ENCODE measurements at places on chromosomes 1 and 21.

DNA sequence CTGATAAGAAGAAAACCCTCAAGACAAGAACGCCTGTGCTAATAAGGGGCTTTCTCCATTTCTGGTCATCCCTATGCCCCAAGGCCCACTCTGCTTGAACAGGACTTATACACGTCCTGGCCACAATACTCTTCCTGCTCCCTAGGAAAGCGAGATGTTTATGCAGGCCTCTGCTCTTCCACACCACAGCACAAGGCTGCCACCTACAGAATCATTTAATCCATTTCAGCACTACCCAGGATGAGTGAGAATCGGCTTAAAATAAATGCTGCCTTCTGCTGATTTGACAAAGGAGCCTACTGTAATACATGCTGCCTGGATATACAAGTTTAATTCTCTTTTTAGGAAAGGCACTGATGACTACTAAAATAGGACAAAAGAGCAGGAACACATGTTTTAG lies 29.4 kb downstream of the FRRS1 start:
- no peak for DNase-seq

DNA sequence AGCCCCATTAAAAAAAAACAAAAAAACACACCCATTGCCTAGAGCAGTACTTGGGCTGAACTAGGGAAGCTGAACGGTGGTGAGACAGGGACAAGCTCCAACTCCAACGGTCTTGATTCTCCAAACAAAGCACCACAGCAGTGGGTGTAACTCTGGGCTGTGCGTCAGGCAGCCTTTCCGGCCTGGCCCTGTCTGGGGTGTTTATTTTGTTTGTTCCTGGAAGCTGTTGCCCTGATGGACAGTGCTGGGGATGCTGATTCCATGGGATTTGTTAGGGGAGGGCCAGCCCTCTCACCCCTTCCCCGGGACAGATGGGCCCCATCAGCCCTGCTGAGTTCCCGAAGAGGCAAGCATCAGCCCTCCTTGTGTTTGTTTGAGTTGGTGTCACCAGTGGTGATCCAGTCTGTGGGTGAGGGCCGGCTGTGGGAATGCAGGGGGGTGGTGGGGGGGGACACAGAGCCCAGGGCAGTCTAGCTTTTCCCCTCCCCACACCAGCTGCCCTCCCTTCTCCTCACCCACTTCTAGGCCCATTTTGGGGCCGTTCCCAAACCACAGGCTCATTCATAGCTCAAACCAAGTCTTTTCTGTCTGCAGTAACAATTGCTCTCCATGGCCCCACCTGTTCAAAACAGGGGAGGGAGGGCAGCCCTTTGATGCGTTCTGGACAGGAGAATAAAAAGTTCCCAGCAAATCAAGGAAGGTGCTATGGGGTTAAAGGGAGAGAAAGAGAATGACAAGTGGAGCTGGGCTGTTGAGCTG lies 4.5 kb downstream of the WNT2B start:
- DNase-seq: no peak

- DNase-seq: no peak
These were observed 170.1 kb downstream of the DHRS3 start for GRCh38 chr1:12447849-12448312.

- no peak for DNase-seq
These were observed 38.2 kb downstream of the CD46 start for GRCh38 chr1:207789792-207790787.

- DNase-seq: no peak
These were observed 129.5 kb downstream of the TENT5C start for GRCh38 chr1:117735045-117735992.

DNA sequence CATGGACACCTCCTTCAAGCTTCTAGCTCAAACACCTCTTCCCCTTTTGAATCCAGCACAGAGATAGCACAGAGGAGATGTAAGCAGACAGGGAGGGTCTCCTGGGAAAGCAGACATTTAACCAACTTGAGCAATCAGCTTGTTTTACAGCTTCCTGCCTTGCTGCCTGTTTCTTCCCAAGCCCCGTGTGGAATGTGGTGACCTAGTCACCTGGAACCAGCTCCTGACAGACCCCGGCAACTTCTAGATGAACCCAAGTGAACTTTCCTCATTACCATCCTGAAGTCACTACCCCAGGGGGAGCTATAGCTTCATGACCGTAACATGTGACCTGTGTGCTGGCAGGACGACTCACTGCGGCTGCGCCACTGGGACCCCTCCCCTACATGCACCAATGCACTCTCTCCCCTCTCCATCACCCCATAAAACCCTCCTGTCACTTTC lies 24.1 kb upstream of the TTF2 start:
- no peak for DNase-seq

DNA sequence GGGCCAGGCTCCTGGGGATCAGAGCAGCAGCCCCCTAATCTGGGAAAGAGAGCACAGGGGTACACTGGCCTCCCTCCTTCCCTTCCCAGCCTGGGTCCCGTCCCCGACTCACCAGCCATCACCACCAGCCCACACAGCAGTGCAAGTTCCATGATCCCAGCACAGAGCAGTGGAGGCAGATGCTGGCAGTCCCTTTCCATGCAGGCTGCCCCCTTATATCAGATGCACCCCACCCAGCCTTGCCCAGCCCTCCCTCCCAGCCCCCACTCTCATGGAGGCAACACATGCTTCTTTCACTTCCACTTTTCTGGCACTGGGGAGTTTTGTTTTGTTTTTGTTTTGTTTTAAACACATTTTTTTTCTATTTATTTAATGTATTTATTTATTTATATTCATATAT lies at the start of gene PLA2G2D:
Gene PLA2G2D, minus strand, starts transcription at position 190 of the 400 bp plus-strand sequence. Its CDS starts 38 bp downstream, at position 152.
- no peak for DNase-seq

- no peak for DNase-seq
These were observed 11.2 kb upstream of the RAP1GAP start for GRCh38 chr1:21680381-21680780.

DNA sequence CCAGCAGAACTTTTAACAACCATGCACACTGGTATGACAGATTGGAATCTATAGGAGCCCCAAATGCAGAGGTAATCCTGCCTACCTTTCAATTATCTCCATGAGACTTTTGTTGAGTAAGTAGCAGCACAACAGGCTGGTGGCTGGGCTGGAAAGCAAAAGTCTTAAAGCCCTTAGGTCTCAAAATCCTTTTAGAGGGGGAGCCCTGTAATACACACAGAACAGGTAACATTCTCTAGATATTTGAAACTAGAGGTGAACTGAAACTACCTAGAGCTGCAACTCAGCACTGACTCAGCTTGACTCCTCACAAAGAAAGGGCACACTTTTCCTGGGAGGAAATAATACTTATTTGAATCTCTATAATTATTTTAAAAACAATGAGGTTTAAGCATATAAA lies 71.5 kb downstream of the CLCA4 start:
- no peak for DNase-seq

GRCh38 chr1:155177918-155178281 lies 4.3 kb downstream of the TRIM46 start:
- no peak for DNase-seq

- no peak for DNase-seq
These were observed 172.6 kb downstream of the APP start for GRCh38 chr21:25997788-25998611.

- DNase-seq: no peak
These were observed 3.7 kb upstream of the SAMD11 start for GRCh38 chr1:920010-920409.

DNA sequence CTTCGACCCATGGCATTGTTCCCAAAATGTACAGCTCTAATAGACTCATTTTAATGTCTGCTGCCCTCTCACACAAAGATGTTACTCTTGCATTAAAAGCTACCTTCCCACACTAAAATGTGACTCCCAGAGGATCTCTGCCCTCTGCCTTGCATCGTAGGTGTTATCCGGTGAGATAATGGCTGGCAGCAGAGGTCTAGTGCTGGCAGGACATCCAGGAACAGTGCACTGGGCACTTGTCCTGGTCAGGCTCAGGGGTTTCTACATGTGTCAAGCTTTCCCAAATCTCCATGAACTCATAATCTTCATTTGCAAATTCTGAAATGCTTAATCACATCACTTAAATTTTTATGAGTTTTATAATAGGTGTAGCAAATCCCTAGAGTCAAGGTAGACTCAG lies 310.6 kb downstream of the LRRIQ3 start:
- no peak for DNase-seq

GRCh38 chr1:45009956-45010854 lies 919 bp downstream of the HECTD3 start:
- no peak for DNase-seq

DNA sequence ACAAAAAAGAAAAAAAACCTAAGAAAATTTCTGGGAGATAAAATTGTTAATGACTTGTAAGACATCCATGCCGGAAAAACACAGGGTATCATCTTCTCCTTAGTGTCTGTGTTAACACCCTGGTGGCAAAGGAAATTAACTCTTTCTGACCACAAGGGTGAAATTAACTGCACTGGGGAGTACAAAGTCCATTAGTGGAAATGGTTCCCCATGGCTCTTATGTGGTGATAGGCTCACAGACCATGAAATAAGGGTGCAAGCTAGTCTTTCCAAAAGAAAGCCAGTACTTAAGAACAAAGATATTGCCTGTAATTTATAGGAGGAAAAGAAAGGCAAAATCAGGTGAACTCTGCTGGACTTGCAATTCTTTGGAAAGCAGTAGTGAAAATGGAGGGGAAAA lies 185.4 kb downstream of the LRRIQ3 start:
- DNase-seq: no peak

DNA sequence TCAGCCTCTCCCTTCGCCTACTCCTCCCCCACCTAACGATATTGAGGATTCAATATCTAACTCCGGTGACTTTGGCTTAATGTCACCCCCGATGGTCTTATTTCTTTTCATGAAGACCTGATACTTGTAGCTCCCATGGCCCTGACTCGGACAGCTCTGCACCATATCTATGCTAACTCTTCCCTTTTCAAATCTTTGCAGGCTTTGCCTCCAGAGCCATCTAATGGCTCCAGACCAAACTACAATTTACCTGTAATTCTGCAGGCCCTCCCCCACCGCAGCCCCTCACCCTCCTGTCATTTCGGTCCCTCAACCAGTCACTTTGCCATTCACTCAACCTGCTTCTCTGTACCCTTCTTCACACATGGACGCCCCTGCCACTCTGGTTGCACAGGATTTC lies 7.9 kb upstream of the GSTM5 start:
- no peak for DNase-seq

GRCh38 chr1:44111861-44112260 lies 6.8 kb upstream of the KLF17 start:
- DNase-seq: no peak

GRCh38 chr21:43373362-43374227 lies 53.3 kb downstream of the SIK1 start:
- DNase-seq: no peak

- DNase-seq: no peak
These were observed 53.4 kb upstream of the PRKACB start for GRCh38 chr1:84090447-84091245.

GRCh38 chr21:45136927-45137611 lies 62.7 kb downstream of the ADARB1 start:
- DNase-seq: peak; percentile 44

DNA sequence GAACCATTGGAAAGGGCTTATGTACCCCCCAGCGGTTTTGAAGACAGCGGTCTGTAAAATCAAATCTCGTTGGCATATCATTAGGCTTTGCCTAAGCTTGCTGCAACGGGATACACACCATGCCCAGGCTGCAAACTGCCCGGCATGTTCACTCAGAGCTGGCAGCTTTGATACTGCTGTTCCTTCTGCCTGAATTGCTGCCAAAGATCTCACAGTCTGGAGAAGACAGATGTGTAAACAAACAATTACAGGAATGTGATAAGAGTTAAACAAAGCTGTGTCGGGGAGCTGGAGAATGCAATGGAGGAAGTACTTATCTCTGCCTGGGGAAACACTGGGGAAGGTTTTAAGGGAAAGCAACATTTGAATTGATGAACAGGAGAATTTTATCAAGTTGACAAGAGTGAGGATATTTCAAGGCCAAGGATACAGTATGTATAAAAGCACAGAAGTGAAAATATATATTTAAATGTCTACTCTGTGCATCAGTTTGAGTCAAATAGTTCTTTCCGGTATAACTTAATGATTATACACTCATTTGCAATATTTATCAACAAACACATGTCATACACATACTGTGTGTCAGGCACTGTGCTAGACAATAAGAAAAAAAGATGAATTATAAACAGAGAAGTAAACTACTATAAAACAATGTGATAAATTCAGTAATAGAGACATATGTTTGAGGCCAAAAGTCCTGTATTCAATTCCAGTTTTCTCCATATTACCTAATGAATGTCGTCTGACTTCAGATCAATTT lies 29.9 kb downstream of the CHML start:
- DNase-seq: no peak

DNA sequence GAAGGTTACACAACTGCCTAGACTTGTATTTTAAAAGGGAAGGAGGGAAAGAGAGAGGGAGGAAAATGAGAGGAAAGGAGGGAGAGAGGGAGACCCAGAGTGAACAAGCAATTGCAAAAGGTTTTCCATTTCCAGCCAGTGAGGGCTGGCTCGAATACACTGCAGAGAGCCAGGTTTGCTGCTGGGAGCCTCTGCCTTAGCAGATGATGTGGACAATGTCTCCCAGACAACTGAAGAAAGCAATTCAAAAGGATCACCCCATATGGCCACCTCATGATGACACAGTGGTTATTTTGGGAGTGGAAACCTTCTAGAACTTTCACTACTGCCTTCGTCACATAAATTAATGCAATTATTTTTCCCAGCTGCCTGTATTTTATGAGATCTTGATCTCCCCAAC lies 86.4 kb downstream of the BCAR3 start:
- no peak for DNase-seq

DNA sequence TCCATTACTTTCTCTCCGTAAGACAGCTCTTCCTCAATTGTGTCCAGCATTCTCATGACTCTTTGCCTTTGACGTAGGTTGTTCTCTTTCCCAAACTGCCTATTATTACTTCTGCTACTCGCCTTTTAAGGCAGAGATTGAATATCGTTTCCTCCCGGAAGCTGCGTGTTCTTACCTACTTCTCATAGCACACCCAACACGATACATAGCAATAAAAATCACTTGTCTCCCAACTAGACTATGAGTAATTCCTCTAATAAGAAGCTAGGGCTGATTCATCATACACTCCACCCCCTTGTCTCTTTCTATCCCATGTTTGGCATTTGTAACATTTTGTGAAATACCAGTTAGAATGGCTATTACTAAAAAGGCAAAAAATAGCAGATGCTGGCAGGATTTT lies 55.8 kb upstream of the SGIP1 start:
- DNase-seq: no peak

DNA sequence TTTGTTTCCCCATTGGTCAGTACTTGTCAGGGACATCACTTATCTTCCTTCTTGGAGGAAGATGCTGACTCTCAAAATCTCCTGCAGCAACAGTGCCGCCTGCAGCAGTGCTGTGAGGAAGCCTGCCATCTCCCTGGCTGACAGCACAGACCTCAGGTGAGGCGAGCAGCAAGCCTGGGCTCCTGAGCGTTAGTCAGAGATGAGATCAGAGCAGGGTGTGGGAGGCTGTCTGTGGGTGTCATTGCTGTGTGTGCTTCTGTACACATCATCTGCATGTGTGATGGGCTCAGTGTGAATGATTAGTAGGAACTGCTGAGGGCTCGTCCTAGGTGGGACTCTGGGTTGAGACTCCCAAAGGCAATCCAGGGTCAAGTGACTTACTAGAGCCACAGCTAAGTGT lies 6.1 kb downstream of the STRIP1 start:
- DNase-seq: no peak

Data from activated CD4-positive, alpha-beta T cell treated with anti-CD3 and anti-CD28 coated beads for 1 hour (primary cell).